ENCODE measurements at places on chromosomes 3 and 15.

DNA sequence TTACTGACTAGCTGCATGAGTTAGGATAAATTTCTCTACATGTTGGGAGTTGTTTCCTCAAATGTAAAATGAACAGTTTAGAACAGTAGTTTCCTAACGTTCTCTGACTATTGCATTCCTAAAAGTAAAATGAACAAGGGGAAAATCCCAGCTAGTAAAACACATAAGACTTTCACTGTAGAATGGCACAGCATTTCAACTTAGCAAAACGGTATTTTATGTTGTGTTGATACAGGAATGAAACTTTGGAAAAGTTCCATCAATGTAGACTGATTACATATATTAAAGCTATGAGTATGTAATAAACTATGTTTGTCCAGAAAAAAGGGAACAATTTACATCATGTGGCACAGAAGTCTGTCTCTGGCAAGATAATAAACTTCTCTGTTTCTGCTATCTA, 297.4 kb upstream of the EPHA3 start:
- no peak for DNase-seq

- no peak for DNase-seq
These were observed 69.8 kb upstream of the WNT5A start for GRCh38 chr3:55556619-55557537.

DNA sequence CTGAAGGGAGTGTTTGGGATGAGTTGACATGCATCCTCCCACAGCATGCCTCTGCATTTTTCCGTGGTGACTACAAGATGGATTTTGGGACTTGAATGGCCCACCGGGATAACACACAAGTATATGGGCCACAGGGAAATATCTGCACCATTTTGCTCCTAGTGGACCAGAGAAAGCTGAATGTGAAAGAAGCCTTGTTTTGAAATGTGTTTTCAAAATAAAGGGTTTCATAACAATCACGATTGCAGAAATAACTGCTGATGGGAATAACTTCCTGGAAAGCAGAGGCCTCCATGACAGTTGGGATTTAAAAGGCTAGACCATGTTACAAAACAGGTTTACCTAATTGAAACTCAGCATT, 77.5 kb upstream of the PRR23C start:
- DNase-seq, result no peak

GRCh38 chr15:41416128-41416741, 660 bp upstream of the RTF1 start:
- DNase-seq, result no peak

DNA sequence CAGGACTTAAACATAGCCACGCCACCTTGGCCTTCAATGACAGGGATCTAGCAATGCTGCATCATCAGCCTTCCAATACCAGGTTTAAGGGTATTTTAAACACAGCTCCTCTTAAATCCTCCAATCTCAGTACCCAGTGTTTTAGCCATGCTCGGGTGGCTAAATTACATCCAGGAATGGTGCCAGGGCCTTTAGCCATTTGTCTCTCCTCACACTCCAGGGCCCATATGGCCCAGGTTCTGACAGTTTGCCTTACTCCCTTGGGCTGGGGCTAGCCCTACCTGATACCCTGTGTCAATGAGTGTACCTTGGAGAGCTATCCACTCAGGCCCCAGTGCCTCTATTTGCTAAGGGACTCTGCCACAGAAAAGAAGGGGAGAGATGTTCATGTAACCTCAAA, 29.4 kb downstream of the ZNF589 start:
- DNase-seq, result no peak

DNA sequence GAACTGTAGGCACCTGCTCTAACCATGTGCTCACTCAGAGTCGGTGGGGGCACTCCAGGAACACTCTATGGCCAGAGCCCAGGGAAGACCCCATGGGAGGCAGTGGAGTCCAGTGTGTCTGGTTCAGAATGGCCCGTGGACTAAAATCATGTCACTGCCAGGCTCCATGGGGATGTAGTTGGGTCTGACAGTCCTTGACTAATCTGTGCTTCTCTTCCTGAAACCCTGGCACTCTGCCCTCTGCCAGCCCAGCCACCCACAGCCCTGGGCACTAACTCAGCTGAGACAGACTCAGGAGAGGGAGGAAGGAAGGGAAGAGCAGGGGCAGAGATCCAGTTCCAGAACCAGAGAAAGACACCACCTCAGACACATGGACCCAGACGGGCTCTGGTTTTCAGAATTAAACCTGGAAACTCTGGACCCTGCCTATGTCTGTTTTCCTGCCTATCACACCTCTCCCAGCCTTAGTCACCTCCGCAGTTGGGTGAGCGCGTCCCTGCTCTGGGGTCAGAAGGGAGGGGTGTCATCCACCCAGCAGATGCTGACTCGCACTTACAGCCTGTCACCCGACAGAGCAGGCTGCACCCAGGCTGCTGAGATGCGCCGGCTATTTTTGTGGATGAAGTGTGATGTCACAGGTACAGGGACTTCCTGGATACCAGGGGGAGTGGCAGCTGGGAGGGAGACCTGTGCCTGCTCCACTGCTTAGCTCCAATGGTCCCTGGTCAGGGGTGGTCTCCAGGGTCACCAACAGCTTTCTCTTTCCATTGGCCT, 56.8 kb upstream of the INSYN1 start:
- peak; percentile 6 for DNase-seq

DNA sequence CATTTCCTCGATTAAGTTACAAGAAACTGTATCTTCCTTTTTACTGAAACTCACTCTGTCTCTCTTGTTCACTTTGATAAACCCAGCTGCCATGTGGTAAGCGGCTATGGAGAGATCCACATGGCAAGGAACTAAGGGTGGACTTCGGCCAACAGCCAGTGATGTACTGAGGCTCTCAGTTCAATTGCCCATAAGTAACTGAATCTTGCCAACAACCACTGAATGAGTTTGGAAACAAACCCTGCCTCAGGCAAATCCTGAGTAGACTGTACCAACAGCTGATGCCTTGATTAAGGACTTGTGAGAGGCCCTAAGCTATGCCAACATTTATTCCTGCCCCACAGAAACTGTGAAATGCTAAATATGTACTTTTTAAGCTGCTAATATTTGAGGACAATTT, 433.5 kb downstream of the PLOD2 start:
- DNase-seq, result no peak

- no peak for DNase-seq
These were observed 26.9 kb downstream of the CHCHD4 start for GRCh38 chr3:14097616-14098391.

- no peak for DNase-seq
These were observed 85.2 kb upstream of the NR2F2 start for GRCh38 chr15:96245252-96245651.

- no peak for DNase-seq
These were observed 29.8 kb downstream of the GNB4 start for GRCh38 chr3:179421500-179421899.

- DNase-seq, result no peak
These were observed 3.0 kb upstream of the TLNRD1 start for GRCh38 chr15:80997692-80998091.

GRCh38 chr15:63986751-63987341, 59.4 kb downstream of the DAPK2 start:
- DNase-seq, result no peak

DNA sequence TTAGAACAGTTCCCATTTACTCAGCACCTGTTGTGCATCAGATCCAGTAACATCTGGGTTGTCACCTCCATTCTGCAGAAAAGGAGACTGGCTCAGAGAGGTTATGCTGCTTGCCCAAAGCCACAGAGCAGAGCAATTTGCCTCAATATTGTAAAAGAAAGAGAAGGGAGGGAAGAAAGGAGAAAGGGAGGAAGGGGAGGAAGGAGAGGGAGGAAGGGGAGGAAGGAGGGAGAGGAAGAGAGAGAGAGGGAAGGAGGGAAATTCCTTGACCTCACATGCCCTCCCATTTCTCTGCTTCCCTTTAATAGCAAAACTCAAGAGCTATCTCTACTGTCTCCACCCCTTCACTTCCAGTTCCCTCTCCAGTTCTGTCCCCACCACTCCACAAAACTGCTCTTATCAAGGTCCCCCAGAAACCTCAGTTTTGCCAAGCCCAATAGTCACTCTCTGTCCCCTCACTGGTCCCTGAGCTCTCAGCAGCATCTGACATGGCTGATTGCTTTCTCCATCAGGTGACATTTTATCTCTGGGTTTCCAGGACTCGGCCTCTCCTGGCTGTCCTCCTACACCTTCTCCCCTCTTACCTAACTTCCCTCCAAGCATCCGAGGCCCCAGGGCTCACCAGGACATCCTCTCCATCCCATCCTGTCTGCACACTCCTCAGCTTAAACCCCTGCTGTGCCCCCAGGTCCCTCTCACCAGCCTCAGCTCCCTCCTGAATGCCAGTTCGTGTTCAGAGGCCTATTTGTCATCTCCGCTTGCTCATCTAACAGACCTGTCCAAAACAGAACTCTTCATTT, 104.7 kb upstream of the LINGO1 start:
- no peak for DNase-seq

GRCh38 chr3:120170223-120170622, 76.0 kb upstream of the GSK3B start:
- DNase-seq, result no peak

DNA sequence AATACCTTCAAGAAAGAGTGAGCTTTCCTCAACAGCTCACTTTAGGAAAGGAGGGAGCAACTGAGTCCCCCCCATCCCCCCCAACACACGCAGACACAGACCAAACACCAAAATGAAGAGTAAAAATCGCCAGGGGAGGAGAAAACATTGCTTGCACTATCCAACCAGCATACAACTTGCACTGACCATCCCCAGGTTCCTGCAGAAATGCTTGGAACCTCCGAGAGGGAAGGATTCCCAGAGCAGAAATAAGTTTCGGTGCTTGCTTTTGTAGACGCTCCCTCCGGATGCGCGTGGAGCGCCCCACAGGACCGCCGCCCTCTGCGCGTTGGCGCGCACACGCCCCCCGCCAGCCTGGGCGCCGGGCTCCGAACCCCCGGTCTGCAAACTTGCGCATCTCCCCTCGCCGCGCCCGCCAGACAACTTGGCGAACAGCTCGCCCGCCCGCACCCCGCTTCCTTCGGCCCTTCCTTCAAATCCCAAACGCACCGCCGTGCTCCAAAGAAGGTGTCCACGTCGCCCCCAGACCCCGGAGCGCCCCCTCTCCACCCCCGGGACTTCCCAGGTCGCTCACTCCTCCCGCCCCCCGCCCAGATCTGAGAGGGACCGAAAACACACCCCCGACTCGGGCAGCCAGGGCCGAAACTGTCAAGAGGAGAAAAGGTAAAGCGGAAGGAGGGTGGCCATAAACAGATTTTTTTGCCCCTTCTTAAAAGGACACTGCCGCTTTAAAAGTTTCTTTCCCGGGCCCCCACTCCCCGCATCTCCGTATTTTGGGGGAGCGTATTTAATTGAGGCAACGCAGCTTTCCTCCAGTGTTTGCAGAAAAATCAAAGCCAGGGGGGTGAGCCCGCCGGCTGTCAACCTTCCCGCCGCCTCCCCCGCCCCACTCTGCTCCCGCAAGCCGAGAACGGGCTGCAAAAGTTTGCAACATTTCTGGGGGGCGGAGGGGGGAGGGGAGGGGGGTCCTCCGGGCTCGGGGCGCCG, 859 bp downstream of the RORA start:
- no peak for DNase-seq

- DNase-seq, result no peak
These were observed 43.5 kb downstream of the IFT57 start for GRCh38 chr3:108178676-108179075.

- no peak for DNase-seq
These were observed 7.5 kb upstream of the ST6GAL1 start for GRCh38 chr3:186922790-186923189.

- DNase-seq, result no peak
These were observed 67.6 kb downstream of the NLGN1 start for GRCh38 chr3:173465112-173465511.

GRCh38 chr3:117524890-117525289, 815.3 kb downstream of the TUSC7 start:
- no peak for DNase-seq

GRCh38 chr15:39493424-39494067, 87.3 kb upstream of the THBS1 start:
- no peak for DNase-seq

All from NCI-H1436 treated with DMSO at 0.1 percent for 48 hours (cell line).